Activated T-helper 9 cell treated with anti-CD3 and anti-CD28 coated beads, Interleukin-2, amount 50 U/mL, for 16 hours (primary cell): ENCODE measurements at places on chromosomes 3 and 15.

DNA sequence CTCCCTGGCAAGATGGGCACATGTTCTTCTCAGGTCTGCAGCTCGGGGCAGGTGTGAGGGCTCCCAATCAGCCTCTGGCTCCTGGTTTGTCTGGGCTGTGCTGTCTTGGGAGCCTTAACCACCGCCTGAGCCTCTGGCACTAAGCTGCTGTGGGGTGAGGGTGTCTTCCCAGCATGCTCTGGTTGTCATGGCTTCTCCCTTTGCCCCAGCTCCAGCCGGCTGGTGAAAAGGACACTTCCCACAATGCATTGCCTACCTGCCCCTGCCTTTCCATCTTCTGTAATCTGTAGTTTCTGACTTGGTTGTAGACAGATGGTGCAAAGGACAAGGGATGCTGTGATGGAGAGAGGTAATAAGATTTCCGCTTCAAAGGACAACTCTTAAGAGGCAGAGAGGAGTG lies 295.3 kb downstream of the TLE3 start:
- no peak for DNase-seq

GRCh38 chr15:94610485-94610884 lies 379.1 kb downstream of the MCTP2 start:
- no peak for DNase-seq

DNA sequence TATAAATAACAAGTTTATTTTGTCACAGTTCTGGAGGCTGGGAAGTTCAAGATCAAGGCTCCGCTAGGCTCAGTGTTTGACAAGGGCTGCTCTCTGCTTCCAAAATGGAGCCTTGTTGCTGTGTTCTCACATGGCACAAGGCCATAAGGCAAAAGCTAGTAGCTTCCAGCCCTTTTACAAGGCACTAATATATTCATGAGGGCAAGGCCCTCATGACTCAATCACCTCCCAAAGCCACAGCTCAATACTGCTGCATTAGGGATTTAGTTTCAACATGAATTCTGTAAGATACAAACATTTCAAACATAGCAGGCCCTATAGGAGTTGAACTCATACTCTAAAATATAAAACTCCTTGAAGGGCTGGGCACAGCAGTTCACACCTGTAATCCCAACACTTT lies 30.2 kb downstream of the ZBTB11 start:
- DNase-seq = no peak

DNA sequence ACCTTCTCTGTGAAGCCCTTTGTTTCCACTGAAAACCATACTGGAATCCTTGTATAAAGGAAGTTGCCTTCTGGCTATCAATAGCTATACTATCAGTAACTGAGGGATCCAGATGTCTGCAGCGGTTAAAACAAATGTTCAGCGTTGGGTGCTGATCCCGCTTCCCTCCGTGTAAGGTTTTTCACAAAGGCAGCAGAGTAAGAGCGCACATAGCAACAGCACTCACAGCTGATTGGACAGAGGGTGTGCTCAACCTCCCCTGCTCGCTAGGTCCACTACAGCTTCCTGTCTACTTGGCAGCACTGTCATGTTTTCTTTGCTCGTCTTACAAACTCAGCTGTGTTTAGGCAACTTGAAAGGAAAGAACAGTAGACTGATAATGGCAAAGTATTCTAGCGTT lies 27.3 kb downstream of the ATOSA start:
- DNase-seq = peak; percentile 3

- no peak for DNase-seq
Measured at GRCh38 chr3:10601151-10601856, 95.9 kb upstream of the ATP2B2 start.

DNA sequence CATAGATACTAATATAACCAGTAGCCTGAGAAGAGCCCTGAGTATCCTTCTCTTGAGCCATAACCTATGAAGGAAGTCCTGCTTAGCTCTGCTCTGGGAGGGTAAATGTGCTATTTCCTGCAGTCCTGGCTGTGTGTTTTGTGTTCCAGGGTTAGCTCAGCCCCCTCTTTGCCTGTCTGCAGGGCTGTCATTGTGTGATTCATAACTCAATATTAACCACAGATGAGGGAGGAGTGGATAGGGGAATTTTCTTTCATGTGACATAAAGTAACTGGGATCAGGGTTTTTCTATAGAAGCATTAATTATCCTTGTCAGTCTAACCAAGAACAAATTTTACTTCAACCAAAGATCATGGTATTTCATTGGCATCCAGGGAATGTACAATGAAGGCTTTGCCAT lies 183.3 kb upstream of the ZBTB20 start:
- DNase-seq = no peak

- no peak for DNase-seq
Measured at GRCh38 chr15:99100245-99101173, 4.4 kb upstream of the SYNM start.

DNA sequence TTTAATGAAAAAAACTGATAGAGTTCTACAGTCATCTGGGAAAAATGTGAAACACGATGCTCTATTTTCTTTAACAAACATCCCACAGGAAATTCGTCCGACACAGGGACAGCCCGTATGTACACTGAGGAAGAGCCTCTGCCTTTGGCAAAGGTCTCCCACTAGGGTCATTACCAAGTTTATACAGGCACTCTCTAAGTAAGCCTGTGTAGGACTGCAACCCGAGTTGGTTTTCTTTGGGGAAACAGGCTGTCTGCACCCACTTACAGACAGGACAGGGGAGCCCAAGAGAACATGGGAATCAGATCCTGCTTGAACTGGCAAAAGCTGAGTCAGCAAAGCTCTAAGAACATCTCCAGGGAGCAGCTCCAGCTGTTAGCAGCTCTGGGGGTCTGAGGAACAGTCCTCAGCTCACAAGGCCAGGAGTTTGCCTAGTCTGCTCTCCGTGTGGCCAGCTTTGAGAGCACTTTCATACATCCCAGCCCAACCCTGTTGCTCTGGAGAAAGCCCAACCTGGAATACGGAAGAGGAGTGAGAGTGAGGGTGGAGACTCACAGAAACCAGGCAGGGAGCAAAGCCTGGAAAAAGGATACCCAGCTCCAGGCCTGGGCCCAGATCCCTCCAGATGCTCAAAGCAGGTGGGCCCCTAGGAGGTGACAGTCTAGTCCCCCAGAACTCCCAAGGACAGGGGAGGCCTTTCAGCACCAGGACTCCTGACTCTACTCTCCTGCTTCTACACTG lies 1.9 kb downstream of the TBC1D2B start:
- no peak for DNase-seq

GRCh38 chr15:31437686-31438085 lies 111.1 kb downstream of the KLF13 start:
- peak; percentile 42 for DNase-seq

GRCh38 chr15:47427463-47427862 lies 289.8 kb upstream of the SEMA6D start:
- DNase-seq = no peak

GRCh38 chr3:11447584-11448200 lies 175.5 kb downstream of the ATG7 start:
- no peak for DNase-seq

DNA sequence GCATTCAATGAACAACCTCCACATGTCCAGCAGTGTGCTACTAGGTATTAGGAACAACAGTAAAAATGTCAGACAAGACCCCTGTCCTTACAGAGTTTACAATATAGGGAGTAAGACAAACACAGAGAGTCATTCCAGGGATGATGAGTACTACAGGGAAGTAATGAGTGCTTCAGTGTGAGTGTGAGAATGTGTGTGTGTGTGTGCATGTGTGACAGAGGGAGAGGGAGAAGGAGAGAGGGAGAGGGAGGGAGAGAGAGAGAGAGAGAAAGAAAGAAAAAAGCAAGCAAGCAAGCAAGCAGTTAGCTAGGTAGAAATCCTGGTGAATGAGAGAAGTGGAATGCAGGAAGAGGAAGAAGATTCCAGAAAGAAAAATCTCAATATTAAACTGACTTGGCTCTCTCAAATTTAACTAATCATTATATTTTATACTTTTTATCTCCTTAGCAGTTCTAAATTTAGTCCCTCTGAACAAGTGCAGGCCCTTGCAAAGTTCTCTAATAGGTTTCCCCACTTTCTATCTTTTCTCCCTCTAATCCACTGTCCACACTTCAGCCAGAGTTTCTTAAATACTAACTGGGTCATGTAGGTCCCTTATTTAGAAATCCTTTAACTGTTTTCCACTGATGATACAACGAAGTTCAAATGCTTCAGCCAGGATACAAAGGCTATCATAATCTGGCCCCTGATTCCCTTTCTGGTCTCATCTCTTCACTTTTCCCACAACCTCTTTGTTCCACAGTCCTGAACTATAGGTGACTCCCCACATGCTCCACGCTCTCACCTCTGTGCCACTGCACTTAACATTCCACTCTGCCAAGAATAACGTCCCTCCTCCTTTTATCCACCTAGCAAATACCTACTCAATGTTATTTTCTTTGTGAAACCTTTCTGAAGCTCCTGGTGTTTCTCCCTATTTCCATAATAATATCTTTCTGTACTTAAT lies 10.3 kb downstream of the DCBLD2 start:
- no peak for DNase-seq

- no peak for DNase-seq
Measured at GRCh38 chr3:51968883-51969678, 1.8 kb upstream of the PCBP4 start.

DNA sequence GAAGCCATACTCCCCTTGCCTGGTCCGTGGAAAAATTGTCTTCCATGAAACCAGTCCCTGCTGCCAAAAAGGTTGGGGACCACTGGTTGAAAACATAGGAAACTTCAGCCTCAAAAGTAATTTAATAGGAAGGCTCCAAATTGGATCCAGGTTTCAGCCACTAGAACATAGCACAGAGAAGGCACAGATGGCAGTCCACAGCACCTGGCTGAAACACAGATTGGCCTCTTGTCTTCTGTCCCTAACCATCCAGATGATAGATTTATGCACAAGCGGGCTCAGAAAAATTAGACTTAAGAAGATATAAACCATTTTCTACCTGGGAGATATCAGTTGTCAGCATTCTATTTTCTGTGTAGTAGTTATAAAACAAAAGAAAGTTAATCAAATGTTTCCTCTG lies 397.1 kb downstream of the CNTN4 start:
- no peak for DNase-seq

- DNase-seq = no peak
Measured at GRCh38 chr15:47691882-47692281, 25.4 kb upstream of the SEMA6D start.

GRCh38 chr15:64249406-64249805 lies 86.6 kb upstream of the PPIB start:
- no peak for DNase-seq

DNA sequence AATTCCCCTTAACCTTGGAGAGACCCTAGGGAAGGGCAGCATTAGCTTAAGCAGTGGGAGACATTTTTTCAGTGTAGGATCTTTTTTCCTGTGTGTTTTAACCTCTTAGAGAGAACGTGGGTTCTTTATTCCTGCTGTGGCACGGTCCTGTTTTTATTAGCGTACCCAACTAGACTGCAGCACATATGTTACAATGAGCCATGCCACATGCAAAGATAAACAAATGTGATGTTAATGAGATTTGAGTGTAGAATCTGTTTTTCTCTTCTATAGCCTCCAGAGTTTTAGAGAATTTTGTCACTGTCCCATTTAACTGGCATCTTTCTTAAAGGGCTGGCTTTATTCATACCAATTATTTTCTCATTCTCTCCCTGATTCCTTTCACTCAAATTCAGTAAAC lies 347.5 kb downstream of the CNTN4 start:
- no peak for DNase-seq

DNA sequence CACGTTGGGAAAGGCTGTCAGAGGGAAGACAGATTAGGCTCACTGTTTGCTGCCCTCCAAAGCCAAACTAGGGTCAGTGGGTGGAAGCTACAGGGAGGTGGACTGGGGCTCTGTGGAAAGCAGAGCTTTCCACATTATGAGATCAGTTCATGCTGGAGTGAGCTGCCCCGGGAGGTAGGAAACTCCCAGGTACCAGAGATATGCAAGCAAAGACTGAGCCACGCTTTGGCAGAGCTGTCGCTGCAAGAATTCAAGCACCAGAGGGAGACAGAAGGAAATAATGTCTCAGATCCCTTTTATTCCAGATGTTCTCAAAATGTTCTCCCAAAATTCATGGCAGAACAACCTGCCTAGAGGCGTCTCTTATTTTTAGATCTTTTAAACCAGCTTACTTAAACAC lies 286.6 kb downstream of the WDR72 start:
- DNase-seq = no peak

DNA sequence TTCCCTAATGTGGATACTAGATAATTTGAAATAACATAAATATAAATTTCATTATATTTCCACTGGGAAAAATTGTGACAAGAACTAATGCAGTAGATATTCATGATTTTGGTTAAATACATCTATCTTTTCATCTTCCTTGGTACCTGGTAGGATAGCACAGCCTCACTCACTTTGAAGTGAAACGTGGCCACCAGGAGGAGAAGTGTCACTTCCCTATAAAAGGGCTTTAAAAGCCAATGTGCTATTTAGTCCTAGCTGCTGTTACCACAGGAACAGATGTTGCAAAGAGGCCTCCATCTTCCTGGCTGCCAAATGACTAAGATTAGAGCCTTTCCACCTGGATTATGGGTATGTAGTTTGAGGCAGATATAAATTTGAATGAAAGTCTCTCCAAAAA lies 140.0 kb downstream of the PLOD2 start:
- DNase-seq = no peak

DNA sequence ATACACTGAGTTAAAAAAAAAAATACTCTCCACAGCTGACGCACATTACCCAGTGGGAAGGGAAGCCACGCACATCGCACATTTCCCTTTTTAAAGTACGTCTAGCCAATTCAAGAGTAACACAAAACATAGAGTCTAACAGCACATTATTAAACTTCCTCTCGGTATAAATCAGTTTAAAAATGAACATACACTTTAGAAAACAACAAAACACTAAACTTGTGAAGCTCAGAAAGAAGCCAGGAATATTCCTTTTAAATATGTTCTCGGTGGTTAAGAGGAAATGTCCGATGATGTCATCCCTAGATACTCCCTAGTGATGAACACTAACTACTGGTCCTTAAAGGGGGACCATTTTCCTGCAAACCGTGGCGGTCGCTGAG lies 721 bp downstream of the MYEF2 start:
- no peak for DNase-seq

DNA sequence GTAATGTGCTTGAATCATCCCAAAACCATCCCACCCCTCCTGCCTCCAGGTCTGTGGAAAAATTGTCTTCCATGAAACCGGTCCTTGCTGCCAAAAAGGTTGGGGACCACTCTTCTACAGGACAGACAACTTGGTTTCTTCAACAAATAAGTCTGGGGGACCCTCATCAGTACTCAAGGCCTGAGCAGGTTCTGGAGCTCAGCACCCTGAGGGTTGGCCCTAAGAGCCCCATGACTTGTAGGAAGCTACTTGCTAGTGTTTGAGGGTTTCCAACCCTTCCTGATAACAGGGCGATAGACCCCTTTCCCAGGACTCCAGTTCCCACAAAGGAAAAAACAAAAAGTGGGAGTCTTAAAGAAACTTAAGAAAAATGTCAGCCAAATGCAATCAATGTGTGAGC lies 52.9 kb upstream of the SLCO2A1 start:
- DNase-seq = no peak
